ENCODE measurements at places on chromosomes 7 and 10.

DNA sequence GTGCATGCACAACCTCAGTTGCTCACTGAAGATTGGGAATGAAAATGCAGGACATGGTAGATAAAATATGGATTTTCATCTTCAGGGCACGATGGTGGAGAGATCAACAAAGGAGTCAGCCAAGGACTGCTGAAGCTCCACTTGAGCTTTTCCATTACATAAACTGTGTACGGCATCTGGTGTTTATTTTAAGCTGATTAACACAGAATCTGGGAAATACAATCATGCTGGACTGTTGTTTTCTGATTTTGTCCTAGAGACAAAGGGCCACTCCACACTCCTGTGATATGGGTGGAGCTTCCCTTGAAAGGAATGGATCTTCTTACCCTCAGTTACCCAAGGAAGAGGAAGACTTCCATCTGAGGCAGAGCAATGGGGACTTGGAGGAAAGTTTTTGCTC is 120.6 kb downstream of the SAMD9 start:
- DNase-seq: no peak

GRCh38 chr10:24104895-24105294 is 104.0 kb upstream of the KIAA1217 start:
- DNase-seq: no peak

- DNase-seq: no peak
Observed at GRCh38 chr7:114152314-114152938, 233.6 kb upstream of the PPP1R3A start.

DNA sequence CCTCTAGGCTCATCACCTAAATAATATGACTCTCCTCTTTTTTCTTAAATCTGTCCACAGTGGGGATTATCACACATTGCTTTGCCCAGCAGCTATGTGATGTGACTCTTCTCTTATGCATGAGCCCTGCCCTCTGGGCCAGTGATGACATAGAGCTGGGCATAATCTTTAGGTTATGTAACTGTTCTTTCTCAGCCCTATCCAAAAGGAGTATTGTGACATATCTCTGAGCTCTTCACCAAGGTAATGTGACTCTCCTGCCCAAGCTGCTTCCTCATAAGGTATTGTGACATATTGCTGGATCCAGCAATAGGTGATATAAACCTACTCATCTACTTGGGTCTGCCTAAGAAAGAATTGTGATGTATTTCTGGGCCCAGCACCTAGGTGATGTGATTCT is 37.7 kb upstream of the ZNF107 start:
- no peak for DNase-seq

DNA sequence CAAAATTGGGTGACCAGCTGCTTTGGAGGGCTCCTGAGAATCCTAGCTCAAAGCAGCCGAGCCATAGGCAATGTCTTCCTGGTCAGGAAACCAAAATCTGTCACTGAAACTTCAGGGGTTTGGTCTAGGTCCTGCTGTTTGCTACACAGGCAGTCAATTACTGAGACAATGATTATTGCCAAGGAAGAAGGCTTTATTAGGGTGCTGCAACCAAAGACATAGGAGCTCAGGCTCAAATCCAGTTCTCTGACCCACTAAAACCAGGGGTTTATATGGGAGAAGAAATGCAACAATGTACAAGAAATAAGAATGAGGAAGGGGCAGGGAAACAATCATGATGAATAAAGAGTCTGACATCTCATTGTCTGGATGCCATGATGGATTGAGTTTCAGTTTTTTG is 410.3 kb upstream of the ZWINT start:
- DNase-seq: no peak

- DNase-seq: no peak
Observed at GRCh38 chr7:118252087-118252486, 27.6 kb downstream of the ANKRD7 start.

DNA sequence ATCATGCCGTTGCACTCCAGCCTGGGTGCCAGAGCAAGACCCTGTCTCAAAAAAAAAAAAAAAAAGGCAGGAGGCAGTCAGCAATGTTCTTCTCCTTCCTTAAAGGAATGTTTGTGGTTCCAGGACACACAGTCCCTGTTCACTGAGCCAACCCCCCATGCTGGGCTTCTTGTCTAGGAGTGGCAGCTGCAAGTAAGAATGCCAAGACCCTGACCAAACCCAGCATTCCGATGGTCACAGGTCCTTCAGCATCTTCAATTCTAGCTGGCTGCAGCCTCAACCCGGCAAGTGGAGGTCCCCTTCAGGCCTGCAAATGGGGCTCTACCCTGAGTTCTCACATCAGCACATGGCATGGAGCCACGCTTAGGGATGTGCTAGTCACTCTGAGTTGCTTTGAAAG is 38.2 kb upstream of the CUX1 start:
- DNase-seq: no peak

- DNase-seq: no peak
Observed at GRCh38 chr7:158651968-158652565, 52.5 kb downstream of the NCAPG2 start.

GRCh38 chr10:52466464-52466863 is 152.4 kb downstream of the DKK1 start:
- DNase-seq: peak; percentile 55

DNA sequence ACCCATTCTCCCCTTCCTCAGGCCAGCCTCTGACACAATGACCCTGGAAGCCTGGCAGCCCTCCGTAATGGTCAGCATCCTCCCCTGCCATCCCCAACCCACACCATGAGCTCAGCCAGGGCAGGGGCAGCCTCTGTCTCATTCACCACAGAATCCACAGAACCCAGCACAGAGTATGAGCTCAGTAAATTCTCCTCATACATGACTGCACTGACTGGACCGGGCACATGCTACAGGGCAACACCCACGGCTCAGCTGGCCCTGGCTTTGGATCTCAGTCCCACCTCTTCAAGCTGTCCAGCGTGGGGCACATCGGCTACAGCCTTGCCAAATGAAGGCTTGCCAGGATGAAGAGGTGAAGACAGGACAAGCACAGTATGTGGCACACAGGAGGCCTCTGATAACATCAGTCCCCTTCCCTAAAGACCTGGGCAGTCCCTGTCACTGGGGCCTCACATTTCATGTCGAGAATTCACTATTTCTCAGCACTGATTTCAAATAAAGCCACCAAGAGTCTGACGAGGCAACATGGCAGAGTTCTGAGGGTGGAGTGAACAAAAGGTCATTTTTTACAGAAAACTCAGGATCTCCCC is 7.9 kb downstream of the GPRIN2 start:
- no peak for DNase-seq

- DNase-seq: no peak
Observed at GRCh38 chr7:130476297-130477150, 15.4 kb upstream of the MEST start.

- no peak for DNase-seq
Observed at GRCh38 chr7:16599860-16600259, 45.7 kb downstream of the ANKMY2 start.

DNA sequence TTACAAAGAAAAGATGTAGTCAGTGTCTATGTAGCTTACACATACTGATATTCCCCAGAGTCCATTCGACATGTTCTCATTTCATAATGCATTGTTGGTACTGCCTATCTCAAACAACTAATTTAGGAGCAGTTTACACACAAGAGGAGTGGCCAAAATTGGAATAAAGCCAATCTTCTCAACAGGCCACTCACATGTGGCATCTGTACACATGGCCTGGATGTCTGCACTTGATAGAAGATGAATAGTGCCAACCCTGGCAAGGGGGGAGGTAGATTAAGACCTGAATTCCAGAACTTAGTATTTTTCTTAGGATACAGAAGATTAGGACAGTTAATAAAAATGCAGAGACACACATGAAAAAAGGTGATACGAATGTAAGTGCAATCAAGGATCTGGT is 125.3 kb upstream of the STARD3NL start:
- no peak for DNase-seq

GRCh38 chr10:78642269-78642816 is 426.4 kb upstream of the ZMIZ1 start:
- no peak for DNase-seq

- DNase-seq: peak; percentile 21
Observed at GRCh38 chr7:157228864-157229422, 90.2 kb downstream of the UBE3C start.

GRCh38 chr10:79069325-79070080 is 737 bp downstream of the ZMIZ1 start:
- peak; percentile 48 for DNase-seq

DNA sequence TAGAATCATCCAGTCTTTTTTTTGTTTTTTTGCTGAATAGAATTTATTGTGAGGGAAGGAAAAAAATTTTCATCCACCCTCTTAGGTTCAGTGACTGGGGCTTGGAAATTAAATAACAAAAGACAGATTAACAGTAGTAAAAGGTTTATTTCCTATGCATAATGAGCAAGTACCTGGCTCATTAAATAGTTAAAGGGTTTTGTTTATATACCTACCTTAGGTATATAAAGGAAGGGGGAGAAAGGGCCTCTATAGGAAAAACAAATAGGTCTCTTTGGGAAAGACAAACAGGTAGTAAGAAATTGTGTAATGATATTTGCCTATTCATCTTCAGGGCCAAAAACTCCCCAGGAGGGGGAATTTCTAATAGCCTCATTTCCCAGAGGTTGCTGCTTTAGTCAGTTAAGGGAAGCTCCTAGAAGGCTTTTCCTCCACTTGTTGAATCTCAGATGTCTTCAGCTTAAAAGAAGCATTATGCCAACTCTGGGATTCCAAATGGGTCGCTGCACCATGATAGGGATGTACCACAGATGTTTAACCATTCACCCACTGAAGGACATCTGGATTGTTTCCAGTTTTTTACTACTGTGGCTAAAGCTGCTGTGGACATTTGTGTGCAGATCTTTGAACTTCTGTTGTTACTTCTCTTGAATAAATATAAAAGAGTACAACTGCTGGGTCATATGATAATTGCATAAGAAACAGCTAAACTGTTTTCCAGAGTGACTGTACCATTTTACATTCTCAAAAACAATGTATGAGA is 11.3 kb downstream of the ACADSB start:
- DNase-seq: no peak

- peak; percentile 82 for DNase-seq
Observed at GRCh38 chr7:29866490-29866930, 60.2 kb downstream of the WIPF3 start.

- peak; percentile 69 for DNase-seq
Observed at GRCh38 chr7:87218796-87219544, 562 bp downstream of the TMEM243 start.

GRCh38 chr10:76778914-76779795 is 858.5 kb downstream of the KCNMA1 start:
- DNase-seq: peak; percentile 13

- no peak for DNase-seq
Observed at GRCh38 chr7:101743995-101744360, 73.4 kb upstream of the CUX1 start.

DNA sequence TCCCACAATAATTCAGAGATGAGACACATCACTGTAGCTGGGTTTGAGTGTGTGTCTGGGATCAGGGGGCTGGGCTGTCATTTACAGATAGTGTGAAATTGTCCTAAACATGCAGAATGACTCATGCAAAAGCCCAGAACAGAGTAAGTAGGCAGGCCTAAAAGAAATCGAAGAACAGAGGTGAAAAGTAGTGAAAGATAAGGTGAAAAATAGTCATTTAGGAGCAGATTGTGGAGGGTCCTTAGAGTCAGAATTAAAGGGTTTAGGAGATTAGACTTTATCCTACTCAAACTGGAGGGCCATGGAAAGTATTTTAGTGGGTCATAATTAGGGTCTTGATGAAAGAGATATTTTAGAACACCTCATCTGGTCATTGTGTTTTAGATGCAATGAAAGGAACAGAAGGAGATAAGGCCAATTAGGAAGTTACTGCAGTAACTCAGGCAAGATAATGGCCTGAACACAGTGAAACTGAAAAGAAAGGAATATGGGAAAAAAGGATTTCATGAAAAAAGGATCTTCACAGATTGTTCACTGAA is 58.3 kb upstream of the NEBL start:
- no peak for DNase-seq

- peak; percentile 18 for DNase-seq
Observed at GRCh38 chr10:119370111-119370741, 162.9 kb downstream of the GRK5 start.

GRCh38 chr7:134396031-134396430 is 62.9 kb downstream of the AKR1B1 start:
- DNase-seq: no peak

- DNase-seq: no peak
Observed at GRCh38 chr7:85261336-85261735, 74.5 kb upstream of the SEMA3D start.

- no peak for DNase-seq
Observed at GRCh38 chr10:124716369-124716768, 27.8 kb downstream of the FAM53B start.

- DNase-seq: no peak
Observed at GRCh38 chr7:94183289-94183749, 179.2 kb upstream of the BET1 start.

GRCh38 chr7:26656735-26657134 is 207.7 kb downstream of the SKAP2 start:
- no peak for DNase-seq

DNA sequence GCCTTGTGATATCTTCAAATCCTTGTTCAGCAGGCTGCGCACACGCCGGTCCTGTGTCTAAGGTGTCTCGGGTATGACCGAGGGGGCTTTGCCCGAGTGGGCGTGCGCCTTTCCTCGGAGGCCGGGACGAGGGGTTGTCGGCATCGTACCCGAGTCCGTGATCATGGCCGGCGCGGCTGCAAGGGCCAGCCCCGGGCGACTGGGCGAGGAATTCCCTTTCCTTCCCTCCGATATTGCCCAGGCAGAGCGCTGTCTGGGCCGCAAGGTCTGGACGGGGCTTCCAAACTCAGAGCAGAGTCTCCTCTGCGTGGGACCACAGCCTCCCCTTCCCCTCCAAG is 59.7 kb downstream of the ZNF467 start:
- no peak for DNase-seq

DNA sequence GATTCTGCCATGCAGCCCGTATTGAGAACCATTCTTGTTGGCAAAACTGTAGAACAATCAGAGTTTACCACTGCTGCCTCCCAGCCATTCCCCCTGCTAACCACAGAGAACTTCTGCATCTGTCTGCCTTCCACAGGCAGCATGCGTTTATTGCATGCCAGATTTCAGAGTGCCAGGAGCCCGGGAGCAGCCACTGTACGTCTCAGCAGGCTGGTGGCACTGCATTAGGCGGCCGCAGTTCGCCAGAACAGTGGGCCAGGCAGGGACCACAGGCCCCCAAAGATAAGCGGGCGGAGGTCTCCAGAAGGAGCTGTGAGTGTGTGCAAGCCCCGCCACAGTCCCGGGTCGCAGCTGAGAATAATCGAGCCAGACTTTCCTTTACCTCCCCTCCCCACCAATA is 31.8 kb downstream of the ZNF467 start:
- peak; percentile 80 for DNase-seq

DNA sequence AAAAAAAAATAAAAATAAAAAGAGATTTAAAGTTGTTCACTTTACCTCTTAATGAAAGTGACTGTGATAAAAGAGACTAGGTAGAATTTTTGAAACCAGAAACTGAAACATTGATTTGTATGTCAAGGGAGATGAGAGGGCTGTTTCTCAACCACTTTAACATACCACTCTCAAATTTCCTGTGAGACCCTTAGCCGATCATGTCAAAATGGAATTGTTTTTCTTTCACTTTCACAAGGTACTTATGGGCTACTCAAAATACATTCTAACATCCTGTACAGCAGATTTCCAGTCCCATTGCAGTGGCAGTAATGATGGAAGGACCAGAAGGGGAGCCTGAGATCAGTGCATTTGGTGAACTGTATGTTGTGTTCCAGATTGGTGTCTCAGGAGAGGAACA is 261.2 kb downstream of the PPP1R3A start:
- DNase-seq: no peak

All from Ammon's horn (tissue), 1 donor.